ENCODE measurements at places on chromosomes 6 and 20.

GRCh38 chr6:160733050-160733646 lies 31.1 kb downstream of the PLG start:
- ATAC-seq = peak; percentile 35

DNA sequence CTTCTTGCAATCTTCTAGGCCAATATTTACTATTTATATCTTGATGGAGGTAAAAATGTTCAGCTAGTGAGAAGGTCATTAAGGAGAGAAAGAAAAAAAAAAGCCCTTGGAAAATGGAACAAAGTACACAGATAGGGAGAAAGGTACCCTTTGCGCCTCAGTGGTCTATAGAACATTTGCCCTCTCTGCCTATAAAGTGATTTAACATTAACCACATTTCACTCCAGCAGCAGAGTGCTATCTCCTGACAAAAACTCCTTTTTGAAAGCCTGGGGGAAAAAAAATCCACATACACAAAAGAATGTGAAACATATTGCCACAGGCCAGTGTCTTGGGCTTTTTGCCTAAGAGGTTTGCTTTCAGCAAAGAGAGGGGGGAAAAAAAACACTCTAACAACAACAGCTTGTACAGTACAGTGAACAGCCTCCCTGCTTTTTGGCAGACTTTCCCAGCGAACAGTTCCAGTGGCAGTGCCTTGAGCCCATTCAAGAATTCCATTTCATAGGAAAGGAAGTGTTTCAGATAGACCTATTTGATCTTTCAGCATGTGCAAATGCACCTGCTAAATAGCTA lies 695 bp downstream of the ARHGAP18 start:
- no peak for ATAC-seq

DNA sequence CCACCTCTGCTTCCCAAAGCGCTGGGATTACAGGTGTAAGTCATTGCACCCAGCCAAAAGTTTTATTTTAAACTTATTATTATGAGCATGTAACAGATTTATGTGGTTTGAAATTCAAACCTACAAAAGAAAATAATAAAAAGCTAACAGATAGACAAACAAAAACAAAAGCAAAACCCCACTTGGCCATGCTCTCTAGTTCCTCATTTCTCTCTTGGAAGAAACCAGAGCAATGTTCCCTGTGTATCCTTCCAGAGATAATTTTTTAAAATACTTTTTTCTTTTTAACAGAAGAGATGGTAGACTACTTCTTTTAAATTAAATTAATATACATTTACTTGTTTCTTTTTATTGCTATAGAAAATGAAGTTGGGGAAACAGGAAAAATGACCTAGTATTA lies 28.0 kb upstream of the SLC17A3 start:
- no peak for ATAC-seq

- peak; percentile 46 for ATAC-seq
These were observed 319.6 kb downstream of the FARS2 start for GRCh38 chr6:5580736-5581581.

GRCh38 chr20:37875460-37876175 lies 27.3 kb upstream of the VSTM2L start:
- no peak for ATAC-seq

DNA sequence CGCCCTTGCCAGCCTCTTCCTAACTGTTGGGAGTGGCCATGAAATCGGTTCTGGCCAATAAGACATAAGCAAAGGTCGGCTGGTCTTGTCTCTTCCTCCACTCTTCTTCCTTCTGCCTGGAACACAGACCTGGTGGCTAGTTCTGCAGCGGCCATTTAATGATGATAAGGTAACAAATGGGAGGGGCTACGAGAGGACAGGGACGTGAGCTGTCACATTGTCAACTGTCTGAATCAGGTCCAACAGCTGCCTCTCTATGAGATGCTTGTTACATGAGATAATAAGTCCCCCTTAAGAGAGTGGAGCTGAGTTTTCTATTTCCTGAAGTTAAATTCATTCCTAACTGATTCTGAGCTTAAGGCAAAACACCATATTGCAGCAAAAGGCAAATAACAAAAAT lies 12.5 kb upstream of the TMEM242 start:
- ATAC-seq = no peak

- no peak for ATAC-seq
These were observed 62.0 kb downstream of the DLL1 start for GRCh38 chr6:170228946-170229310.

GRCh38 chr6:15366003-15366535 lies 120.2 kb downstream of the JARID2 start:
- no peak for ATAC-seq

- ATAC-seq = no peak
These were observed 256.1 kb upstream of the KCNQ5 start for GRCh38 chr6:72365773-72366172.

- no peak for ATAC-seq
These were observed 49.5 kb upstream of the FBXO30 start for GRCh38 chr6:145863988-145864616.

GRCh38 chr6:83247471-83247870 lies 54.3 kb downstream of the RWDD2A start:
- no peak for ATAC-seq

GRCh38 chr6:137167702-137168377 lies 5.6 kb downstream of the IL22RA2 start:
- ATAC-seq = peak; percentile 42

- ATAC-seq = no peak
These were observed 149.3 kb downstream of the PTPRT start for GRCh38 chr20:43040427-43040826.

- peak; percentile 58 for ATAC-seq
These were observed 63.4 kb downstream of the PRDM1 start for GRCh38 chr6:106149472-106150069.

GRCh38 chr6:170149681-170150589 lies 140.9 kb downstream of the DLL1 start:
- ATAC-seq = no peak

DNA sequence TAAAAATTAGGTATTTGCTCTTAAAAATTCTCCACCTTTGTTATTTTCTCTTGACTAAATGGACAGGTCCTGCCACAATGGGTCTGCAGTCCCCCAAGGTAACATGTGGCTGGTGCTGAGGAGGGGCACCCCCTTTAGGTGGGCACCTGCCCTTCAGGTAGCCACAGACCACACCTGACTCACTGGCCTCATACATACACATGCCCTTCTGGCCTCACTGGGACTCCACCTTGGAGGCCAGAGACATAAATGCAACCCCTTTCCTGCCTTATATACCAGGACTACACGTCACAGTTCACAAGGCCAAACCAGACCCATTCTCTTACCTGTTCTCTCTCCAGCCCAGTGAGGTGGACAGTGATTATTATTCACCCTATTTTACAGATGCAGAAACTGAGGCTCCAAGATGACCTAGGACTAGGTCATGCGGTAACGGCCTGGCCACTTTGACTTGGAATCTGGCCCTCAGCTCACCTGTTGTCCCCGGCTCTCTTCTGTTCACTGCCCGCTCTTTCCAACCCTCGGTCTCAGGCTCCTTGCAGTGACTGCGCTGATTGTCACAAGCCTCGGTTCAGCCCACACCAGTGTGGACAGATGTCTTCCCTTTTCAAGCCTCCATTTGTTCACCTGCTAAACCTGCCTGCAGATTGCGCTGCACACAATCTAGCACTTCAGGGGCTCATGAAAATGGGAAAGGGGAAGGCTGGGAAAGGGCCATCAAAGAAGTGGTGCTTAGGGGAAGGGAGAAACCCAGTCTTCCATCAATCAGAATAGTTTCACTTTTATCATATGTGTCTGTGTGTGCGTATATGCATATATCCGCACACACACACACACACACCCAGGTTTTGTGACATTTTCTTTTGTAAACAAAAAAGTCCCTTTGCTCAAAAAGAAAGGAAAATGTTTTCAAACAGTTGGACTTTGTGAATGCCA lies 121.7 kb downstream of the BCAS1 start:
- peak; percentile 51 for ATAC-seq

GRCh38 chr6:7129784-7130569 lies 22.2 kb downstream of the RREB1 start:
- ATAC-seq = peak; percentile 83

DNA sequence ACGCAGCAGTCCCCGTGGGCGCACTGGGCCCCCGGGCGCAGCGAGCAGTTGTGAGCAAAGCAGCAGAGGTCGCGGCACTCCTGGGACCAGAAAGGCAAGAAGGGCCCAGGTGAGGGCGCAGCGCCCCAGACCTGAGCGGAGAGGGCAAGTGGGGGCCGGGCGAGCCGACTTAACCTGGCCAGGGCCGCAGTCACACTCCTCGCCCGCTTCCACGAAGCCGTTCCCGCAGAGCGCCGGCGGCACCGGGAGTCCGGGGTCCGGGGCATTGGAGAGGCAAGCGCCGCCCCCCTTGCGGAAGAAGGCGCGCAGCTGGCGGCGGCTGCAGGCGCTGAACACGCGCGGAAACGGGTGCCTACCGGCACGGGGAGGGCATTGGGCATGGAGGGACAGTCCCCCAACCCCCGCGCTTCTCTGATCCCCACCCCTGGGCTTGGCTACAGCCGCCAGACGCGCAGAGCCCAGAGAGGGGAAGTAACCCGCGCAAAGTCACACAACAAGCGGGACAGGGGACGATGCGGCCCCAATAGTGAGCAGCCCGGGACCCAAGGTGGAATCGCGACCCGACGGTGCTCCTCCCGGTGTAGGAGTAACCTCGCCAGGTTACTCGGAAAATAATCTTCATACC lies 9.2 kb downstream of the ADAM33 start:
- ATAC-seq = no peak

- ATAC-seq = peak; percentile 65
These were observed 7.7 kb downstream of the CSTF1 start for GRCh38 chr20:56400001-56400640.

DNA sequence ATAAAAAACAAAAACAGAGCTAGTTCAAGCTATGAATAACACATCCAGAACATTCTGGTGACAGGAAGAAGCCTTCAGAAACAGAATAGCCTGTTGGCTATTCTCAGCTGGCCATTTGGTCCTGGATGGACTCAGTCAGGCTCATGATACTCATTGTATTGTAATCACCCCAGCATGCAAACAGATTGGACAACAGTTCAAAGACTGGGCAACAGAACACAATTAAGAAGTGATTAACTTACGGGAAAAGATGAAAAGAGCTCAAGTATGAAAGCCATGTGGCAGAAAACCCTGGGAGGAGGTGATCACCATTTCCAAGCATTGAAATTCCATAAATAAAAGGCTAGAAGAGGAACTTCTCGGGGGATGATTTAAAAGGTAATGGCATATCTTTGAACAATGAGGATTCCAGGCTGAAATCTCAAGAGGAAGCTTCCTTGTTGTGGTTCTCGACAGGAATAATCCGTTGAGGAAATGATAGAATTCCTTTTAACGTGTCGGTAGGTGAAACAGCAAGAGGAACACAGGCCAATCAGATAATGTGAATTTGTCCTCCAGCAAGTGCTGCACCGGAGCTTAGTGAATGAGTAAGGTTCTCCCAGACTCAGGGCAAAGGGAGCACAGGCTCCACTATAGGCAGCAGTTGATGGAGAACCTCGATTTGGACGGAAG lies 172.4 kb downstream of the BCAS1 start:
- no peak for ATAC-seq

DNA sequence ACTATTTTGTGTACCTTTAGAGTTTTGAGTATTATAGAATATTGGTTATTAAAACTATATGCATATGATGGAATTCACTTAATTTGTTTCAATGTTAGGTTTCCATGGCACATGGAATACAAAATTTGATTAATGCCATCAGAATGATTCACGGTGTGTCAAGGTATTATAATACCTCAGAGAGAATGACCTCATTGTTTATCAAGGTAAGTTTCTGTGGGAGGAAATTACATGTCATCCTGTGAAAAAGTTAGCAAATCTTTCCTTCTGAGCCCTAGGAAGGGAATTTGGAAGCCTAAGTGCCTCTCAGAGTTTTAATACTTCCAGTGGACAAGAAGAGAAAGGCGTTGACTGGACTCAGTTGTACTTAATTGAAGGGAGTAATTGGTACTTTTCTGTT lies 40.8 kb downstream of the DNAH8 start:
- peak; percentile 60 for ATAC-seq

- no peak for ATAC-seq
These were observed 30.0 kb upstream of the ZBP1 start for GRCh38 chr20:57650266-57650665.

GRCh38 chr20:58339741-58340140 lies 30.2 kb downstream of the RAB22A start:
- no peak for ATAC-seq

DNA sequence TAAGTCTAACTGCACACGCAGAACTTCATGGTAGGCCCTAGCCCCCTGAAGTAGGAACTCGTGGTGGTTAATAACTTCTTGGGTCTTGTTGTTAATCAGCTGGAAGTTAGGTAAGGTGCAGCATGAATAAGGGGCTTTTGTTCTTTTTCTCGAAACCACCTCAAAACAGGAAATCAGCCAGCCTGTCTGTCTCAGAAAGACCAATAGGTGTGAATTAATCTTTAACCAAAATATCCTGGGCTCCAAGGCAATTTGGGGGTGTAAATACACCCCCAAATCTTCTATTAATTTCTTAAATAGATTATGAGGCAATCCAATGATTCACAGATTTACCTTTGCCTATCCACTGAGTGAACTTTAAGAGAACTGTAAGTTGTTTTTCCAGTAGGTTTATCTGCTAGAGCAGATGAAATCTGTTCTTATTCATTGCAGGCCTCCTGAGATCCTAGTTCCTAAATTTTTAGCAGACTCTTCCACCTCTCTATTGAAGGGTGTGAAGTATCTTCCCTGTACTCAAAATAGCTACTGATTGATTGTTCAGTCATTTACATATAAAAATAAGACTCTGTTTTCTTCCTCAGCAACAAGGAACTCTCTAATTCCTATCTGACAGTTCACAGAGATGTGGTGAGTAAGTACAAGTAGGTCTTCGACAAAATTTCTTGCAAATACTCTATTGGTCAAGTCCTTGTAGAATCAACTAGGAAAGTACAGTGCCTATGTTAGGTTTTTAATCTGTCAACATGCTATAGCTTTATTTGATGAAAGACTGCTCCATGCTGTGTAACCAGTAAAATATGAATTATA lies 427.1 kb upstream of the NOX3 start:
- peak; percentile 27 for ATAC-seq

- ATAC-seq = no peak
These were observed 68.3 kb downstream of the IMPG1 start for GRCh38 chr6:76004202-76004601.

DNA sequence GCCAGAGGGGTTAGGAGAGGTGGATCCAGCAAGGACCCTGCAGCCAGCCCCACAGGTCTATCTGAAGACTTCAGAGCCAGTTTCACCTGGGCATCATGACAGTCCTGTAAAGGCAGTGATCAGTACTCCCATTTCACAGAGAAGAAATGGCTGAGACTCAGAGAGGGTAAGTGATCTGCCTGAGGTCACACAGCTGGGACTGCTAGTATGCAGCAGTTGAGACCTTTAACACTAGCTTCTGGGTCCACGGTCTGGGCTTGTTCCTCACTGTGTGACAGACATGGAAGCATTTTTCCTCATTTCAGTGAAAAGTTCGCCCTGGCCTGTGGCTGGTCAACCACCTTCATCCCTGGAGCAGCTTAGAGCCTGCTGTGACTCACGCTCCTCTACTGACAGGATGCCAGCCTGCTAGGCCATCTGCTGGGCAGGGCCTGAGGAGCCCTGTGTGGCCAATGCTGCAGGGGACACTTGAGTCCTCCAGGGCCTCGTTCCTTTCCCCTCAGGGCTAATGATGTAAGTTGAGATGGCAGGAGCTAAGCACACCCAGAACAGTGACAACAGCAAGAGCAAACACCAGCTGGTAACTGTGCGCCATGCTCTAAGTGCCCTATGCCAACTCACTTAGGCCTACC lies 192.0 kb downstream of the LRFN2 start:
- no peak for ATAC-seq

Data from activated CD4-positive, CD25-positive, alpha-beta regulatory T cell treated with anti-CD3 and anti-CD28 coated beads, Interleukin-2, amount 50 U/mL, for 24 hours (primary cell).